Peyer's patch (tissue), 4 donors: ENCODE measurements at places on chromosomes 13 and 19. TPM values are rescaled to one million over a fixed set of nuclear protein-coding genes. Genes with fewer than 3 reads are reported as not detected.
A peak's percentile ranks its signal among the peaks of the same experiment; 100 is the strongest.

- no peak overlapping the region for H3K27ac ChIP-seq
- no peak for DNase-seq
- H3K36me3 ChIP-seq, result no peaks in the 10 kb centered on the region
- no peak overlapping the region for H3K4me3 ChIP-seq
- H3K27me3 ChIP-seq, result no peaks in the 10 kb centered on the region
Observed at GRCh38 chr19:22517496-22518411, 95.6 kb upstream of the ZNF98 start.

The PCSK4 gene
- 14.6 TPM for total RNA-seq

- H3K4me3 ChIP-seq, result no peak overlapping the region
- H3K36me3 ChIP-seq, result no peaks in the 10 kb centered on the region
- H3K27me3 ChIP-seq, result no peaks in the 10 kb centered on the region
- no peak overlapping the region for H3K27ac ChIP-seq
- no peaks in the 10 kb centered on the region for H3K4me1 ChIP-seq
Observed at GRCh38 chr19:28710278-28710677, 502.7 kb downstream of the UQCRFS1 start.

The CEACAM20 gene
- total RNA-seq, result 5.0 TPM

DNA sequence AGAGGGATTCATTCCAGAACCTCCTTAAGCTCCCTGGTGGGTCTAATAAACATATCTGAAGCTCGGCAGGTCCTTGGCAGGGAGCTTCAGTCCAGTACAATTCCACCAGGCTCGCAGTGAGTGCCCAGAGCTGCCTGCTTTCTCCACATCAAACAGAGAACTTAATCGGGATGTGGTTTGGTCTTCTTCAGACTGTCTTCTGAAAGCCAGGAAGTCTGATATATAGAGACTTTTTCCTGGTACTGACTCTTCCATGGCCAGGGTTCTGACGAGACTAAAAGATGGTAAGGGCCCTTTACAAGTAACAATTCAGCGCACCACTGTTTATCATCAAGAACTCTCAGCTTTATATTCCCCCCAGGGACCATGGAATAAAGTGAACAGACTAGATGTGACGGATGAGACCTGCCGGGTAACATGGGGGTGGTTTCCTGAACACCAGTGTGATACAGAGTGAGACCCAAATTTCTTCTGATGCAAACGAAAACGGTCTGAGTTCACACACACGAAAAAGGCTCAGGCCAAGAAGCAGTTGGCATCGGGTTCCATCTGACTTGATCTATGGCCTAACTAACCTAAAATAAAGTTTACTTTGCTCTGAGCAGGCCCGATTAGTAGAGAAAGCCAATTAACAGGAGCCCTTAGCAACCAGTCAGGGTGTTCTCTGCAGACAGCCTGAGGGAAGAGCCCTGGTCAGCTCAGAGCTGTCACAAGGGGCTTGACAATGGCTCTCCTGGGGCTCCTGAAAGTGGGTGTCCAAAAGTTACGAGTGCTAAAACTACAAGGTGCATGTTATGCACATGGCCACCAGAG lies 29.0 kb downstream of the RANBP3 start:
- no peaks in the 10 kb centered on the region for H3K27me3 ChIP-seq
- H3K4me3 ChIP-seq, result no peak overlapping the region
- H3K27ac ChIP-seq, result peak overlapping the region; percentile 70

The SIAH3 gene
- total RNA-seq, result not detected

- no peak overlapping the region for H3K27ac ChIP-seq
- no peak for DNase-seq
- no peaks in the 10 kb centered on the region for H3K27me3 ChIP-seq
- H3K36me3 ChIP-seq, result peaks cover 53% of the 10 kb centered on the region
Observed at GRCh38 chr19:55613930-55614710, 8.7 kb downstream of the ZNF865 start.

The CRX gene
- total RNA-seq, result not detected

DNA sequence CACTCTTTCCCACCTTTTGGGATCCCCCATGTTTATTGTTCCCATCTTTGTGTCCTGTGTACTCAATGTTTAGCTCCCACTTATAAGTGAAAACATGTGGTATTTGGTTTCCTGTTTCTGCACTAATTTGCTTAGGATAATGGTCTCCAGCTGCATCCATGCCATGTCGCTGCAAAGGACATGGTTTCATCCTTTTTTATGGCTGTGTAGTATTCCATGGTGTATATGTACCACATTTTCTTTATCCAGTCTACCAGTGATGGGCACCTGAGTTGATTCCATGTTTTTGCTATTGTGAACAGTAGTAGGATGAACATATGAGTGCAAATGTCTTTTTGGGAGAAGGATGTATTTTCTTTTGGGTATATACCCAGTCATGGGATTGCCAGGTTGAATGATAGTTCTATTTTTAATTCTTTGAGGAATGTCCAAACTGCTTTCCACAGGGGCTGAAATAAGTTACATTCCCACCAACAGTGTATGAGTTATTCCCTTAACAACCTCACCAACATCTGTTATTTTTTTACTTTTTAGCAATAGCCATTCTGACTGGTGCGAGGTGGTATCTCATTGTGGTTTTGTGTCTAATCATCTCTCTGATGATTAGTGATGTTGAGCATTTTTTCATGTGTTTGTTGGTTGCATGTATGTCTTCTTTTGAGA lies 55.7 kb upstream of the MEDAG start:
- H3K4me3 ChIP-seq, result no peak overlapping the region
- no peaks in the 10 kb centered on the region for H3K4me1 ChIP-seq
- no peaks in the 10 kb centered on the region for H3K27me3 ChIP-seq
- H3K27ac ChIP-seq, result no peak overlapping the region

- H3K27me3 ChIP-seq, result no peaks in the 10 kb centered on the region
- DNase-seq, result peak; percentile 72
- no peak overlapping the region for H3K4me3 ChIP-seq
- H3K4me1 ChIP-seq, result no peaks in the 10 kb centered on the region
- H3K27ac ChIP-seq, result no peak overlapping the region
Observed at GRCh38 chr19:4730740-4731171, 7.1 kb upstream of the DPP9 start.

GRCh38 chr13:63124863-63125262 lies 1709.2 kb upstream of the PCDH20 start:
- no peak for DNase-seq
- H3K4me3 ChIP-seq, result no peak overlapping the region
- no peaks in the 10 kb centered on the region for H3K36me3 ChIP-seq
- H3K27ac ChIP-seq, result no peak overlapping the region

DNA sequence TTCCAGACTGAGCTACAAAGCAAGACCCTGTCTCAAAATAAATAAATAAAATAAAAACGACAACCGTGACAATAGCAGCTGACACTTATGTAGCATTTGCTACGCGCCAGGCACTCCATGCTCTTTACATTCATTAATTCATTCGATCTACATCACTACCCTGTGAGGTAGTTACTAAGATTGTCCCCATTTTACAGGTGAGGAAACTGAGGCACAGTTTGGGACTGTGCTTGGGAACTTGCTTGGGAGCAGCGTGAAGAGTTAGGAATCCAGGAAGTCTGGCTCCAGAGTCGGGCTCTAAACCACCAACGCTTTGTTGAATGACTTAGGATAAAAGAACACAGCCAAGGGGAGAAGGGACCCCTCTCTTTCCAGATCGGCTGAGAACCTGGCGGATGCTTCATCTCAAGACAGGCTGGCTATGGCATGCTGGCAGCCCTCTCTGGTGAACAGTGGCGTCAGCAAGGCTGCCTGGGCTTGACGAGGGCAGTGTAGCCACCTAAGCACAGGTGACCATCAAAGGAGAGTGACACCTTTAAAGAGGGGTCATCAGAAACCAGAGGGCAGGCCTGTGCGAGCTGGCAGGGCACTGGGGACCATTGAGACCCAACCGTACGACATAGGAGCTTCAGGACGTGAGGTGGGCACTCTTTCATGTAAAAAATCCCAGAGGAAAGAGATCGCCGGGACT lies 591 bp downstream of the DOHH start:
- peak overlapping the region; percentile 76 for H3K4me3 ChIP-seq
- no peak for DNase-seq
- H3K4me1 ChIP-seq, result peaks cover 9% of the 10 kb centered on the region
- peak overlapping the region; percentile 85 for H3K27ac ChIP-seq
- H3K27me3 ChIP-seq, result no peaks in the 10 kb centered on the region

GRCh38 chr19:52536448-52536800 lies 9.0 kb downstream of the ZNF808 start:
- DNase-seq, result no peak
- H3K27me3 ChIP-seq, result no peaks in the 10 kb centered on the region
- peak overlapping the region; percentile 55 for H3K4me3 ChIP-seq
- H3K4me1 ChIP-seq, result no peaks in the 10 kb centered on the region
- H3K36me3 ChIP-seq, result no peaks in the 10 kb centered on the region

- no peak for DNase-seq
- no peak overlapping the region for H3K4me3 ChIP-seq
- H3K4me1 ChIP-seq, result no peaks in the 10 kb centered on the region
- H3K27me3 ChIP-seq, result no peaks in the 10 kb centered on the region
- H3K36me3 ChIP-seq, result no peaks in the 10 kb centered on the region
Observed at GRCh38 chr13:46633416-46633815, 80.4 kb downstream of the LRCH1 start.

The KIRREL2 gene
- total RNA-seq, result not detected

GRCh38 chr19:33163481-33163880 lies 30.6 kb upstream of the LRP3 start:
- no peaks in the 10 kb centered on the region for H3K4me1 ChIP-seq
- no peak for DNase-seq
- no peak overlapping the region for H3K4me3 ChIP-seq
- no peaks in the 10 kb centered on the region for H3K27me3 ChIP-seq
- no peak overlapping the region for H3K27ac ChIP-seq

DNA sequence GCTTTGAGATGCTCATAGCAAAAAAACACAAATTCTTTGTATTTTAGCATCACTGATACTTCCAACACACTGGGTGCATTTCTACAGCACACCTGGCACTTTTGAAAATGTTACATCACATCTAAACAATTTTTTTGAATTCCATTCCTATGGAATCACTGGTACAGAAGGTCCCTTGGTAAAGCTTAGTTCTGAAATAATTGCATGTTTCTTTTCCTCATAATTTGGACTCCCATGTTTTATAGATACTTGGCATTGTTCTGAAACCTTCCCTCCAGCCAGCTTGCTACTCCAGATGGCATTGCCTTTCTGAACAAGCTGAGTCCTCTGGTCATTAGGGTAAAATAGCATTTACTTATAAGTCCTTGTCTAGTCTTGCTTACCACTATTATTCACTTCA lies 481.3 kb upstream of the GPC6 start:
- no peaks in the 10 kb centered on the region for H3K4me1 ChIP-seq
- H3K4me3 ChIP-seq, result no peak overlapping the region
- no peak for DNase-seq
- no peaks in the 10 kb centered on the region for H3K27me3 ChIP-seq

The MRPS31 gene
- total RNA-seq, result 22.3 TPM

DNA sequence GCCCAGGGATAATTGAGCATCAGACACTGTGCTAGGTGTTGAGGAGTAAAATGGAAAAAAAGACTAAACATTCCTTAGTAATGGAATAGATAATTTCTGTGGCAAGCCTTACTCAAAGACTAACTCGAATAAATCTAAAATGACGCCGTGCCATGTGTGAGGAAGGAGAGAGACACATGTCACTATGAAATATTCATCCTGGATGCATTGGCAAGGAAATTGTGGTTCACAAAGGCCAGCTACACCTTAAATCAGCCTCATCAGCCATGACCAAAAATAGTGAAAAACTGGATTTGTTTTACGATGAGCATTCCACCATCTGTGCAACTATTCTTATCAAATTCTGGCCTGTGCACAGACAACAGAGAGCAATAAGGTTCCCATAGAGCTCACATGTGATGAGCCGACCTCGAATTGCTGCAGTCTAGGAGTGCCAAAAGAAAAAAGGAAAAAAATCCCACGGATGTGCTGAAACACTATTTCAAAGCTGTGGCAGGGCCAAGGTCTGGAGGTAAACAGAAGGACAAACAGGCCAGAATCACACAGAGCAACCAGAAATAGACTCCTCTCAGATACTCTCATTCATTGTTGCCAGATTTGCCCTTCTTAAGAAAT lies 505.7 kb downstream of the EFNB2 start:
- DNase-seq, result no peak
- no peaks in the 10 kb centered on the region for H3K36me3 ChIP-seq
- H3K4me1 ChIP-seq, result no peaks in the 10 kb centered on the region
- H3K27me3 ChIP-seq, result no peaks in the 10 kb centered on the region

GRCh38 chr19:31289976-31290375 lies 59.3 kb downstream of the TSHZ3 start:
- no peaks in the 10 kb centered on the region for H3K4me1 ChIP-seq
- H3K27ac ChIP-seq, result no peak overlapping the region
- no peaks in the 10 kb centered on the region for H3K36me3 ChIP-seq
- no peak overlapping the region for H3K4me3 ChIP-seq

GRCh38 chr13:104616990-104617389 lies 1550.8 kb upstream of the SLC10A2 start:
- no peak for DNase-seq
- no peak overlapping the region for H3K27ac ChIP-seq
- no peak overlapping the region for H3K4me3 ChIP-seq
- H3K27me3 ChIP-seq, result no peaks in the 10 kb centered on the region

- H3K36me3 ChIP-seq, result no peaks in the 10 kb centered on the region
- no peak overlapping the region for H3K27ac ChIP-seq
- H3K4me3 ChIP-seq, result no peak overlapping the region
- H3K27me3 ChIP-seq, result no peaks in the 10 kb centered on the region
- no peaks in the 10 kb centered on the region for H3K4me1 ChIP-seq
- DNase-seq, result no peak
Observed at GRCh38 chr19:31002518-31003244, 346.6 kb downstream of the TSHZ3 start.

GRCh38 chr19:34191355-34191962 lies 19.2 kb downstream of the LSM14A start:
- H3K27me3 ChIP-seq, result no peaks in the 10 kb centered on the region
- H3K4me3 ChIP-seq, result no peak overlapping the region
- peaks cover 39% of the 10 kb centered on the region for H3K36me3 ChIP-seq
- H3K4me1 ChIP-seq, result no peaks in the 10 kb centered on the region
- H3K27ac ChIP-seq, result no peak overlapping the region
- DNase-seq, result no peak

The MAP1S gene
- 44.0 TPM for total RNA-seq

DNA sequence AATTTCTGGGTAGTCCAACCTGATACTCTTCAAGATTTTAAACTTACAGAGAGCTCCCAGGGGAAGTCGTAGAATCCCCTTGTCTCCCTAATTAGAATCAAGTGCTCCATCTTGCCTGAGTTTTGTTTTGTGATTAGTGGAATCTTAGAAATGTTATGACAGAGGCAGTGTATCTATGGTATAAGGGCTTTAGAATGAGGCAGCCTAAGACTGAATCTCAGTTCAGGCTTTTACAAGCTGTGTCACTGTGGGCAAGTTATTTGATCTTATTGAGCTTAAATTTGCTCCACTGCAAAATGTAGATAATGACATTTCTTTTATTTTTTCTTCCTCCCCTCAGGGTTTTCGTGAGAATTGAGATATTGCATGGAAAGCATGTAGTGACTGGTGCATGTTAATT lies 215.5 kb downstream of the POSTN start:
- H3K27ac ChIP-seq, result no peak overlapping the region
- no peaks in the 10 kb centered on the region for H3K4me1 ChIP-seq
- DNase-seq, result no peak
- H3K4me3 ChIP-seq, result no peak overlapping the region
- no peaks in the 10 kb centered on the region for H3K36me3 ChIP-seq

The KIR3DL1 gene
- not detected for total RNA-seq

- DNase-seq, result no peak
- no peak overlapping the region for H3K27ac ChIP-seq
- H3K36me3 ChIP-seq, result no peaks in the 10 kb centered on the region
Observed at GRCh38 chr19:33953023-33953422, 156.4 kb downstream of the KCTD15 start.

- peaks cover 39% of the 10 kb centered on the region for H3K36me3 ChIP-seq
- no peak overlapping the region for H3K4me3 ChIP-seq
- H3K27ac ChIP-seq, result no peak overlapping the region
Observed at GRCh38 chr19:33008738-33009137, 36.7 kb downstream of the FAAP24 start.
